ENCODE measurements at places on chromosomes 2 and 18.

- DNase-seq = no peak
Measured at GRCh38 chr2:176585291-176585690, 316.0 kb downstream of the MTX2 start.

DNA sequence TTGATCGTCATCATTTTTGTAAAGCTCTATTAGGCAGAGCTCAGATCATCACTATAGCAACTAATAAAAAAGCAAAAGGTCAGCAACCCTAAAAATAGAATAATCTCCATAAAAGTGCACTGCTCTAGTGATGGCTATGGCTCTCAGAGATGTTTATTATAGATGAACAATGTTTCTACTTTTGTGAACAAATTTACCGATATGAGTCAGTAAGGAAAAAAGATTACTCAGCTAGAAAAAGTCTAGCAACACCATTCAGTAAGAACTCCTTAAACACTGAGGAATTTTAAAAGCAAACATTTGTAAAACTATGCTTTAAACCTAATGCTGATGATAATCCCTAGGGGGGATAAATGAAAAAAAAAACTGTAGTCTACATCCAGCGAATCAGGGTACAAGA lies 69.6 kb downstream of the ACVR1C start:
- DNase-seq = peak; percentile 3

- no peak for DNase-seq
Measured at GRCh38 chr2:23387221-23387550, 2.2 kb downstream of the KLHL29 start.

- DNase-seq = no peak
Measured at GRCh38 chr2:60391230-60391629, 162.2 kb downstream of the BCL11A start.

GRCh38 chr18:45517181-45517741 lies 98.0 kb upstream of the SLC14A2 start:
- no peak for DNase-seq

- DNase-seq = no peak
Measured at GRCh38 chr2:10348891-10349290, 46.2 kb downstream of the HPCAL1 start.

GRCh38 chr18:75124991-75125381 lies 84.0 kb downstream of the PTGR3 start:
- no peak for DNase-seq

GRCh38 chr2:232744963-232745362 lies 31.4 kb downstream of the KCNJ13 start:
- DNase-seq = no peak

DNA sequence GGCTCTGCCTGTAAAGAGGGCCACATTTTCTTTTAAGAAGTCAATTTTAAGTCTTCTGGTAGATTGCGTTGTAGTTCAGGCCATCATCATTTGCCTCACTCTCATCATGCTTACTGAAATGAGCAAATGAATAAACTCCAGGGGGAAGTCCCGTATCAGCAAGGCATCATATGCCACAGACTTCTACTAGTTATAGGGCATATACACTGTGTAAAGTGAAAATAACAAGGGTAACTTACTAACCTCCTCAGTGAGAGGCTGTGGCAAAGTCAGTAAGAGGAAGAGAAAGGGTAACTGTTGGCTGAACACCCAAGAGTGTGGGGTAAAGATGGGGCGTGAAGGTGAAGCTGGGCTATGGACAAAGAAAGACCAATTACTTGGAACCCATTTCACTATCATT lies 456.2 kb downstream of the SPAG16 start:
- no peak for DNase-seq

DNA sequence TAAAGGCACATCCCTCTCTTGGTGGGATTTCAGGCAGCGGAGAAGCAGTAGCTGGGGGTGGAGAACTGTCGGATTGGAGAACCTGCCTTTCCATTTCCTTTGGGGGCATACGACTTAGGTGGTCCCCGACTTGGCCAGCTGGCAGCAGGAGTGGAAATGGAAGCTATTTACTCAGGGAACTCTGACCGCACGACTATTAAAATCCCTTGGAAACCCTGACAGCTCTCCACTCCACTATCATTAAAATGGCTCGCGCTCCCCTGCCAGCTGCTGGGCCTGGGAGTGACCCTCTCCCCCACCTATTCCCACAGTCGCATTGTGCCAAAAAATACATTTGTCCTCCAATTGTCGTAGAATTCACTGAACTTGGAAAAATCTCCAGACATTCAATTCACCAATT lies 77.7 kb upstream of the APCDD1 start:
- no peak for DNase-seq

DNA sequence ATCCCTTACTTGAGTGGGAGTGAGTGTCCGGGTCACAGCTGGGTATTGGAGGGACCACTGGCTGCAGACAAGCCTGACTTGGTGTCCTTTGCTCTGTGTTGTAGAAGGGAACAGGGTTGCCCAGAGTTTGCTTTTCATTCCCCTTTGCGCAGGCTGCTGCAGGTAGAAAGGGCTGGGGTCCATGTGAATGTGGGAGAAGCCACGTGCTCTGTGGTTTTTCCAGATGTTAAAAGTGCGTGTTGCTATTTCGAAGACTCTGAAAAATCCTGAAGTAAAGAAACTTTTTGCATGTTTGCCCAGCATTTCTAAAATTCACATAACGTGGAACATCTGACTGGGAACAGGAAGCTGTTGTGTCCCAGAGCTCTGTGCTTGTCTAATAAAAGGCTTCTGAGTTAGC lies 28.8 kb downstream of the GLI2 start:
- no peak for DNase-seq

DNA sequence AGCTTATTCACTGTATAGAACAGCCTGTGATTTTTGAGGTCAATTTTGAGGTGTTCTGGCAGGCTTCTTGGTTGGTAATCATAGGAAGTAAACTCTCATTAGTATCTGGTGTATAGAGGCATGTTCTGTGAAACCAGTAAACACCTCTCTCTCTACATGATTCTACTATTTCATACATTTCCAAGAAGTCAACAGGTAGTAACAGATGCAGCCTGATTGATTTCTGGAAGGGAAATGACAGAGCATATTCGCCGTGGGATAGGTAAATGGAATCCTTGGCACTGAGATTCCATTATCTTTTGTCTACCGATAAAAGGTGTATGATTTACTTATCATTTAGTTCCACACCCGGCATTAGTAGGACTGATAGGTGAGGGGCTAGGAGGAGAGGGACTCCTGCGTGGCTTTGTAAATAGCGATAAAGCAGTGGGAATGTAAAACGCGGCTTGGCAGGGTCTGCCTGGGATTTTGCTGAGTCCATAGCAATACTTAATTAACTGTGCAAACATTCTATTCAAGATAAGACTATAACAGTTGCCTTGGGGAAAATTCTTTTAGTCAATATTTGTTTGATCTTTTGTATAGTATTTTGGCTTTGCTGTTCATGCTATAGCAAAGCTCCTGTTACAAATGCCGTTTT lies 32.3 kb downstream of the LYPD6B start:
- no peak for DNase-seq

DNA sequence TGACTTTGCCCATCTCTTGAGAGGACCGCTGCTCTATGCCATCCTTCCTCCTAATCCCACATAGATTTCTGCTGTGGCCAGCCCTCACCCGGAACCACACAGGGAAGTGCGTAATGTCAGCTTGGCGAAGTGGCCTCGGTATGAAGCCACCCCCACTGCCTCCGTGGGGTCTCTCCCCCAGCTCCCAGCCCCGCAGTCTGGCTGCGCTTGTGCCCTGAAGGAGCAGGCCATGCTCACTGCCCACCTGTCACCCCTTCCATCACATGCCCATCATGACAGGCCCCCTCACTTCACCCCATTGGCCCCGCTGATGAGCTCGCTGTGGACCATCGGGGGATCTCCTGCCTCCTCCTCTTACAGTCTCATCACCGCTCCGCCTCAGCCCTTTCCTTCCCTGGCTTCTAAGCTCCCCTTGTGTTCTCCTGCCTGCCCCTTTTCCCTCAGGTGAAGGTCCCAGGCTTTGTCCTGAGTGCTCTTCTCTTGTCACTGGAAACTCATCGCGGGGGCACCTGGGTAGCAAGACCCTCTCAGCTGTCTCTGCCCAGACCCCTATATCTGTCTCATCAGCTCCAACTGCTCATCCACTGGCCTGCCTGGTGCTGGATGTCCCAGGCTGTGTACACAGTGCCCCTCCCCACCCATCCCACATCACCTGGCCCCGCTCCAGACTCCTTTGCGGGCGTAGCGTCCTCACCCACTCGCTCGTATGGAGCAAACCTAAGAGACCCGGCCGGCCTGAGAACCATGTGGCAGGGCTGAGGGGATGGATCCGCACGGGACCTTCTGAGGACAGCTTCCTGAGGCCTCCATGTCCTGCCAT lies 81.7 kb downstream of the GLI2 start:
- DNase-seq = no peak

GRCh38 chr2:84856787-84857186 lies 24.1 kb downstream of the TRABD2A start:
- DNase-seq = no peak

GRCh38 chr2:144607891-144608521 lies 88.1 kb upstream of the ZEB2 start:
- peak; percentile 20 for DNase-seq

DNA sequence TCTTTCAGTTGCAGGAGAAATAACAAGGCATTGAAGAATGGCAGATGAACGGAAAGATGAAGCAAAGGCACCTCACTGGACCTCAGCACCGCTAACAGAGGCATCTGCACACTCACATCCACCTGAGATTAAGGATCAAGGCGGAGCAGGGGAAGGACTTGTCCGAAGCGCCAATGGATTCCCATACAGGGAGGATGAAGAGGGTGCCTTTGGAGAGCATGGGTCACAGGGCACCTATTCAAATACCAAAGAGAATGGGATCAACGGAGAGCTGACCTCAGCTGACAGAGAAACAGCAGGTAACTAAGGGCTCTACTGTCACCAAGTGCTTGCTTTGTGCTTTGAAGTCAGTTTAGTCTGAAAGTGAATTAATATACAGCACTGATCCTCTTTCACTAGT lies 118.5 kb upstream of the UNC80 start:
- no peak for DNase-seq

DNA sequence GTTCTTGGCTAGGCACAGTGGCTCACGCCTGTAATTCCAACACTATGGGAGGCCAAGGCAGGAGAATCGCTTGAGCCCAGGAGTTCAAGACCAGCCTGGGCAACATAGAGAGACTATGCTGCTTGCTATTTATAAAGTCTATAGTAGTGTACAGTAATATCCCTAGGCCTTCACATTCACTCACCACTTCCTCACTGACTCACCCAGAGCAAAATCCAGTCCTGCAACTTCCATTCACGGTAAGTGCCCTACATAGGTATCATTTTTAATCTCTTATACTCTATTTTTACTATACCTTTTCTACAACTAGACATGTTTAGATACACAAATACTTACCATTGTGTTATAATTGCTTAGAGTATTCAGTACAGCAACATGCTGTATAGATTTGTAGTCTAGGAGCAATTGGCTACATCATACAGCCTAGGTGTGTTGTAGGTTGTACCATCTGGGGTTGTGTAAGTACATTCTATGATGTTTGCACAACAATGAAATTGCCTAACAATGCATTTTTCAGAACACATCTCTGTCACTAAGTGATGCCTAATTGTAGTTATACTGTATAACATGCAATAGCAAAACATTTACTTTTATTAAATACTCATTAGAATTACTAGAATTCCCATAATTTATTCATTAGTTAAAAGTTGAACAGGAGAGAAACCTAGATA lies 8.8 kb downstream of the DHX57 start:
- DNase-seq = no peak

DNA sequence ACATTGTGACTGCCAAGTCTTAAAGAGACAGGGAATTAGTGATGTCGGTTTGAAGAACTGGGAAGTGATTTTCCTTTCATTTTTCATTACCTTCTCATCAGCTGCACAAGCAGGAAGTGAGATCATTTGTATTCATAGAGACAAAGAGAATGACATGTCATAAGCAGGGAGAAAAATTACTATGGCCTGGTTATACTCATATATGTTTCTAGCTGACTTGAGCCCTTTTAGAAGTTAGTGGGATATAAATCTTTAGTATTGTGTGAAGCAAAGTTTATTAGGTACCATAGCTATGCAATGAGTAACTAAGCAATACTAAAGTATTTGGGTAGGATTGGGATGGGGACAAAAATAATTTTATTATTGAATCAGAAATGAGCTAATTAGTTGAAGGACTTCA lies 284.1 kb downstream of the PID1 start:
- DNase-seq = peak; percentile 16

GRCh38 chr2:96468904-96469303 lies 36.3 kb downstream of the NEURL3 start:
- no peak for DNase-seq

DNA sequence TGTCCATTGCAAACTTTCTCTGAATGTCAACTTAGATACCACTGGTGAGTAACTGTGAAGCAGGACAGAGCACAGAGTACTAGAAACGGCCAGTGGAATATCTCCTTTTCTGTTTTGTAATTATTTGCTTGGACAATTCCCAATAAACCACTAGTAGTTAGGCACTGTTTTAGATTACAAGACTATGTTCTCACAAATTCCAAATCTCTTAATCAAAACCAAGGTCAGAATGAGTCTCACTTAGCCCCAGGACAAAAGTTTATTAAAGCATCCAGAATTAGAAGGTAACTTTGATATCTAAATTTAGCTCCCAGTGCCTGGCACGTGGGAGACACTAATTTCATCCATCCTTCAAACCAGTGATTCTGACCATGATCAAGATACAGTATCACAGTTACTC lies 89.0 kb downstream of the ZNF521 start:
- peak; percentile 37 for DNase-seq

DNA sequence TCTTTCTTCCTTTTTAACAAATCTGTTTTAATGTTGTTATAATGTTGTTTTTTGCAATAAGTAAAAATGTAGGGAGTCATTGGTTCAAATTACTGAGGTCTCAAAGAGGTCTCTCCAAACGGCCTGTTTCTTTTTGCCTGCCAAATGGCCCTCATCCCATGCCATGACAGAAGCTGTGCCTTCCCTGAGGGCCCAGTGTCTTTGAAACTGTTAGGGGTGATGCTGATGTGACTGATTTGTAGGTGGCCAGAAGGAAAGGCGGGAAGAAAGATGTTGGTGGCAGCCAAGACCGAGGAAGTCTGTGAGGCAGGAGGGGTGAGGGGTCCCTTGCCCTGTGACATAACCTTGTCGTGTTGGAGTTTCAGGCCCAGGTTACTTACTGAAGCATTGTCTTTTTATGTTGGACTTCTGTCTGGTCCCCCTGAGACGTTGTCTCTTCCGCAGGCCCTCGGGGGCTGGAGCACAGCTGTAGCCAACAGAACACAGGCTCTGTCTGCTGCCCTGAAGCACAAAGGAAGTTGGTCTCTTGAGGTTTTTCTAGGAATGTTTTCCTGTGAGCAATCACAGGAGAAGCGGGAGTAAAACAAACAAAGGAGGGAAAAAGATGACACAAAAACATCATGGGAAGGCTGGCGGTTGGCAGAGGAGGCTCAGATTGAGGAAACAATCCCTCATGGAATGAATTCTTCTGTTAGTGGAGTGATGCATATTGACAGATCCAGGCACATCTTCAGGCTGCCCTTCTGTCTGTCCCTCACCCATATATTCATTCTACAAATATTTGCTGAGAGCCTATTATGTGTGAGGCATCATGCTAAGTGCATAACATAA lies 4.9 kb upstream of the ST3GAL5 start:
- DNase-seq = peak; percentile 97

GRCh38 chr2:66843847-66844246 lies 408.9 kb downstream of the MEIS1 start:
- no peak for DNase-seq
